Spleen (tissue), 13 donors: ENCODE measurements at places on chromosomes 11 and 22.
A peak's percentile ranks its signal among the peaks of the same experiment; 100 is the strongest.

DNA sequence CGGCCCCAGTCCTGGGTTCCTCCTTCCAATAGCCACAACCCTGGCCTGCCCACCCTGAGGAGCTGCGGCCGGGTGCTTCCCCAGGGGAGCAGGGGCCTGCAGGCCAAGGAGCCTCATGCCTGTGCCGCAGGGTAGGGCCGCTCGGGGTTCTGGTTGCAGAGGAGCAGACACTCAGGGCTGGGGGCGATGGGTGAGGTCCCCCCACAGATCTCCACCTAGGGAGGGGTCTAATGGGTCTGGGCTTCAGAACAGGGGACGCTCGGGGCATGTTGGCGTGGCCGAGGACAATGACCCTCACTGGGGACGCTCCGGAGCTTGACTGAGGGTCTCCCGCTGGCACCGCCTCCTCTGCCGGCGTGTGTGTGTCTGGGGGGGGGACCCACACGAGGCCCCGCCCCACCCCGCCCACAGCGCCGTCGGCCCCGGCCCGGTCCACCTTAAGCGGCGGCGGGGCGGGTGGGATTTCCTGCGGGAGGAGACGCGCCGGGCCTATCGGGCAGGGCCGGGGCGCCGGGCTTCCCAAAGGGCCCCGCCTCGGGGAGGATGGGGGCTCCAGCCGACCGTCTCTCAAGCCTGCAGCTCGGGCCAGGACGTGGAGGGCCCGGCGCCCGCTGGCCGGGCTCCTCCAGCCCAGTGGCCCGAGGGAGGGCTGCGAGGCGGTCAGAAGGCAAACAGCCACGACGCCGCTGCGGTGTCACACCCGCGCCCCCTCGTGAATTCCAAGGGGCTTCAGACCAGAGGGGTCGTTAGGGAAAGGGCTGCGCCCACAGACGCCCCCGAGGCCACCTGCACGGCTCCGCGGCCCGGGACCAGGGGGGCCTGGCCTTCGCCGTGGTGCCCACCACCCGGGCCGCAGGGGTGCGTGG is 640 bp upstream of the ZDHHC8 start:
- DNase-seq = peak; percentile 96

GRCh38 chr22:40525250-40525884 is 111.2 kb downstream of the MRTFA start:
- DNase-seq = peak; percentile 85

DNA sequence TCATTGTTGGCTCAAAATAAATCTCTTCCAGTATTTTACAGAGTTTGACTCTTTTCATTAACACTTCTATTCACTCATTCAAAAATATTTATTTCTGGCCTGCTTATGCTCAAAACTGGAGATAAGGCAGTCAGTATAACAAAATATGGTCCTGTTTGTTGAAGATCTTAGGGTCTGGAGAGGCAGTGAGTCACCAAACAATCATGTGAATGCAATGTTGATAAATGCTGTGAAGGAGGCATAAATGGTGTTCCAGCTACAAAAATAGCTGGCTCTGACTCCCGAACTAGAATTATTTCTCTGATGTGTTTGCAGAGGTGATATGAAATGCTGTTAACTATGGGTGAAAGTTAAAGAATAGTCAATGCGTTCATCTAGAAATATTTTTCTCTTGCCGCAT is 390.6 kb downstream of the AASDHPPT start:
- no peak for DNase-seq

DNA sequence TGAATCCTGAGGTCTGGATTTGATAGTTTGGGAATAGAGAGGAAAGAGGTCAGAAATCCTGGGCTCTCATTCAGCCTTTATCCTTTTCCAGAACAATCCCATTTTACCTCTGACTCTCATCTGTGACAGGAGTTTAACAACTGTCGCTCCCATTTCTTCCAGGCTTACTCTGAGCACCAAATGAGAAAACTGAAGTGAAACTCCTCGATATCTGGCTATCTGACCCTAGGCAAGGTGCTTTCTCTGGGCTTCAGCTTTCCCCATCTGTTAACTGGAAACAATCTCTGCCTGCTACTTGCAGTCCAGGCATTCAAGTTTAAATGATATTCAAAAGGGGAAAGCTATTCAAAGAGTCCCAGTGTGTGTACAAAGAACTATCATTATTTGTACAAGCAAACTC is 50.1 kb downstream of the NRXN2 start:
- DNase-seq = no peak

GRCh38 chr11:131392528-131393255 is 22.3 kb downstream of the NTM start:
- no peak for DNase-seq

- DNase-seq = no peak
These were observed 22.8 kb downstream of the CTTN start for GRCh38 chr11:70421123-70421522.

DNA sequence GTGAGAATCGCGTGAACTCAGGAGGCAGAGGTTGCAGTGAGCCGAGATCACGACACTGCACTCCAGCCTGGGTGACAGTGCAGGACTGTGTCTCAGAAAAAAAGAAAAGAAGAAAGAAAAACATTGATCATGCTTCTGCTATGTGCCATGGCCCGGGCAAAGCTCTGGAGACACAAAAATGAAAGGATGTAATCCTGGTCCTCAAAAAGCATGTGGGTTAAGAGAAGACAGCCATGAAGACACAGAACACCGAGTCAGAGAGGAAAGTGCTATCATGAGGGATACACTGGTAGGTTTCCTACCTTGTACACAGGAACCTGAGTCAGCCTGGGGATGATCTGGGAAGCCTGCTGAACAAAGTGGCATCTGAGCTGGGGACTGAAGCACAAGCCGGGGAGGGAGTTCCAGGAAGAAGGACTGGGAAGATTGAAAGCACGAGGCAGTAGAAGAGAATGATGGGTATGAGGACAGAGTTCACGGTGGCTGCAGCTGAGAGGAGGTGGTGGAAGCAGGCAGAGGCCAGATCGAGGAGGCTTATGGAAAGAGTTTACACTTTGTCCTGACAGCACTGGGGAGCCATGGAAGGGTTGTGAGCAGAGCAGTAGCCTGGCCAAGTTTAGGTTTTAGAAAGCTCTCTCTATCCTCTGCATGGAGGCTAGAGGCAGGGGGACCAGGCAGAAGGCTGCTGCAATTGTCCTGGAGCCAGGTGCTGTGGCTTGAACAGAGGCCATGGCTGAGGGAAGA is 9.9 kb upstream of the MAFF start:
- DNase-seq = no peak

GRCh38 chr22:22578702-22579424 is 19.8 kb upstream of the PRAME start:
- DNase-seq = no peak

- no peak for DNase-seq
These were observed 20.0 kb upstream of the RAB39A start for GRCh38 chr11:107908211-107908610.

DNA sequence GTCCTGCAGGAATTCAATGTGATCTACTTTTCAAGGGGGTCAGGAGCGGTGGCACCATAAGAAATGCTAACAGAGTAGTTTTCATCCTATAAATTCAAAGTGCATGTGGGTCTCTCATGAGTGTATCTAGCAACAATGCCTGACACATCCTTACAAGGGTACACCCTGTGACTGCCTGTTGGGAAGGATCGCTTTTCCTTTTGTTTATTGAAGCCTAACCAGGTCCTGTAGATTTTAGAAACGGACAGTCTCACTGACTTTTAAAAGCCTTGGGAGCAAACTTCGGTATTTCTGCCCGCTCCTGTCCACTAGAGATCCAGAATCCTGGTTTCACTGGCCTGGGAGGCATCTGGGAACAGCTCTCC is 102.4 kb downstream of the MICAL2 start:
- peak; percentile 4 for DNase-seq

- DNase-seq = peak; percentile 17
These were observed 11.4 kb downstream of the MRGPRD start for GRCh38 chr11:68969386-68969785.

GRCh38 chr11:74090701-74091100 is 80.1 kb downstream of the C2CD3 start:
- no peak for DNase-seq

DNA sequence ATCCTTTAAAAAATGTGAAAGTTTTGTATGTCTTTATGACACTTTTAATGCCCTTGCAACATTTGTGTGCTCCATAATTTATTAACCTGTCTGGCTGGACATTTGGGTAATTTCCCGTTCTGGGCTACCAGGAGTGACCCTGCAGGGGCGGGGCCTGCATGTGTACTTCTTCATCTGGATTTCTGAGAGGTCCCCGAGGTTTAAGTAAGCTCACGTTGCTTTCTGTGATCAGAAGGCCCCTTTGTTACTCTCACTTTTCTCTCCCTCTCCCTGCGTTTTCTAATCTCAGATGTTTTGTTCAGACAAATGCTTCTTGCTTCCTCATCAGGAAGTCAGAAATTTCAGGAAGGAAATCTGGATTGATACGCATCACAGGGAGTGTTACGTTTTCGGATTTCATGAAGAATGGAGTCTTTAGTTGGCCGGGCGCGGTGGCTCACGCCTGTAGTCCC is 78.9 kb upstream of the CRYBB3 start:
- no peak for DNase-seq

DNA sequence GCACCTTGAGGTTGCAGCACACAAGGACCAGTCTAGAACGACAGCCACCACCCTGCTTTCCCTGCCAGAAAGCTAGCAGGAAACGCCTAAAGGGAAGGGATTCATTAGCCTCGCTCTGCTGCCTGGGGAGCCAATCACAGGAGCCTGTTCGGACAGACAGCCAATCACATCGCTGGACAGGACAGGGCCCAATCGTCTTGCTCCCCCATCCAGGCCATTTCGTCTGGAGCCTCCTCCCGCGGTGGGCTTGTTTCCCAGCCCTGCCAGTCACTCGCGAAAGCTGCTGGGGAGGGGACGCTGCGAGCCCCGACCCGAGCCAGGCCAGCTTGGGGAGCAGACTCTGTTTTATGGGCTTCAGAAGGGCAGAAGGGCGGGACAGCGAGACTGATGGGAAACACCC is 79.8 kb upstream of the NCAM1 start:
- DNase-seq = no peak

DNA sequence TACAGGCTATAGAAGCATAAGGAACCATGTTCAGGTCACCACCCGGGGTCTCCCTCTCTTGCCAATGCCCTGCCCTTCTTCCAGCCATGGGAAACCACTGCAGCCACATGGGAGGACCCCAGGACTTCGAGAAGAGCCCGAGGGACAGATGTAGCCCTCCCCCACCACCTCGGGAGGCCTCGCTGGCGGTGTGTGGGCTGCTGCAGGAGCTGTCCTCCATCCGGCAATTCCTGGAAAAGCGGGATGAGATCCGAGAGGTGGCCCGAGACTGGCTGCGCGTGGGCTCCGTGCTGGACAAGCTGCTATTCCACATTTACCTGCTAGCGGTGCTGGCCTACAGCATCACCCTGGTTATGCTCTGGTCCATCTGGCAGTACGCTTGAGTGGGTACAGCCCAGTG is 14.5 kb downstream of the HTR3A start:
- DNase-seq = no peak

DNA sequence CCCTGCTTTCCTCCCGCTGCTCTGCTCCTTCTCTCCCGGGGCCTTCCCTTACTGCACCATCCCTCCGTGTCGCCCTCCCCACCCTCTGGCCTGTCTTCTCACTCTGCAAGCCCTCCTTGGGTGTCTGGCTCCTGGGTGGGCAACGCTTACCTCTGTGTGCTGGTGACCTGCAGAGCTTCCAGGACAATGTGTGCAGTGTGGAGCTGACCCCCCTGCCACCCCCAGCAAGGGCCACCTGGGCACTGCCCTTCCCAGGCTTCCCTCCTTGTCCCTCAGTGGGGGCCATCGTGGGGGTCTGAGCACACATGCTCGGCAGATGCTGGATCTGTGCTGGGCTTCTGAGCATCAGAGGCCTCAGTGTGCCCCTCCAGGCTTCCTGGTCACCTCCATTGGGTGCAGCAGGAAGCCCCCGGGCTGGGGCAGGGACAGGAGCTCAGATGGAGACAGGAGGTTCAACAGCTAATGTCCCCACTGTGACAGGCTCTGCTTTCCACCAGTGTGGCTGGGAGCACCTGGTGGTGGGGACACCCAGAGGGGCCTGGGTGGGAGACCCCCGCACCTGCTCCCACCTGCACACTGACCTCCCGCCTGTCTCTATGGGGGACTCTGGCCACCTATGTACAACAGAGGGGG is 7.8 kb upstream of the BRSK2 start:
- peak; percentile 75 for DNase-seq

DNA sequence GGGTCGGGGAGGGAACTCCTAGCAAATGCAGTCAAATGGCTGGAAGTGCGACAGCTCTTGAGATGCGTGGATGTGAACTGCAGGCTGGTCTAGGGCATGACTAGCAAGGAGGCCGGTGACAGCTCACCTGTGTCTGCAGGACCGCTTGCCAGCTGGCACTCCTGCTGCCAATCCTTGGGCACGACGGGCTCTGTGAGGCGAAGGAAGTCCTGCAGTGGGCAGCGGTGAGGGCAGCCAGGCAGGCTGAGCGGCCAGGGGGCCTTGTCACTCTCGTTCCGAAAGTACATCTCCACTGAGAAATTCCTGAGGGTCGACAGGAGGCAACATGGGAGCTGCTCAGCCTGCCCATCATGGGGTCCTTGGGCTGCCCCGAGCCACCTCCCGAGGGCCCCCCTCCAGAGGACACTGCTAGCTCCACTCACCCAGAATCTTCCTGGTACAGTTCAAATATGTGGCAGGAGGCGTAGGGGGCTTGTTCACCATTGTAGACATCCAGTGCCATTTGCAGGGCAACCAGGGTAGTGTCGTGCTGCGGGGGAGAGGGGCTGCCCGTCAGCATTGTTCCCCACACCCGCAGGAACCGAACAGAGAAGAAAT is 5.9 kb downstream of the ACP2 start:
- peak; percentile 76 for DNase-seq

DNA sequence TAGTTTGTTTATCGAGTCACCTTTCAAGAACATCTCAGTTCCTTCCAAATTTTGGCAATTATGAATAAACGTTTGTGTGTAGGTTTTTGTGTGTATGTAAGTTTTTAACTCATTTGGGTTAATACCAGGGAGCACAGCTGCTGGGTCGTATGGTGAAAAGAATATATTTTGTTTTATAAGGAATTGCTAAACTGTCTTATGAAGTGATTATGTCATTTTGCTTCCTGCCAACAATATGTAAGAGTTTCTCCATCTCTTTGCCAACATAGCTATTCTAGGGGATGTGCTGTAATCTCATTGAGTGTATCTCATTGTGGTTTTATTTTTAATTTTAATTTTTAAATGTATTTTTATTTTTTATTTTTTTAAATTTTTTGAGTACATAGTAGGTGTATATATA is 27.3 kb downstream of the BCL2L13 start:
- DNase-seq = no peak

GRCh38 chr22:37007651-37008050 is 11.6 kb downstream of the TST start:
- no peak for DNase-seq

- no peak for DNase-seq
These were observed 219.5 kb downstream of the DLG2 start for GRCh38 chr11:85407648-85408047.

GRCh38 chr22:43308836-43309235 is 34.3 kb downstream of the SCUBE1 start:
- DNase-seq = no peak

DNA sequence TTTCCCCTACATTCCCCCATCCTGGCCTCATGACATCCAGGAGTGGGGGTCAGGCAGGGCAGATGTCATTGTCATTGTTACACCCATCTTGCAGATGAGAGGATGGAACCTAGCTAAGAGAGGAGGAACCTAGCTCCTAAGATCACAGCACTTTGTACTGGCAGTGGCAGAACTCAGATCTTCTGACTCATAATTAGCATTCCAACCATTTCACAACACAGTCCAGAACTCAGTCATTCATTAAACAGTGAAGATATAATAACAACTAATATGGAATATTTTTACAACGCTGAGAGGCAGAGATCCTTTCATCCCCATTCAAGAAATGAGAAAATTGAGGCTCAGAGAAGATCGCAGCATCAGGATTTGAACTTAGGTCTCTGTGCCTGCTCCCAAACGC is 127.8 kb downstream of the CHST1 start:
- DNase-seq = no peak
